Aorta (tissue), 5 donors: ENCODE measurements at places on chromosomes 11 and 22.

- no peaks in the 10 kb centered on the region for H3K4me1 ChIP-seq
- no peak for DNase-seq
- H3K27ac ChIP-seq, result no peak overlapping the region
- H3K27me3 ChIP-seq, result no peaks in the 10 kb centered on the region
- H3K36me3 ChIP-seq, result no peaks in the 10 kb centered on the region
These were observed 48.4 kb downstream of the CSTPP1 start for GRCh38 chr11:46984987-46985386.

DNA sequence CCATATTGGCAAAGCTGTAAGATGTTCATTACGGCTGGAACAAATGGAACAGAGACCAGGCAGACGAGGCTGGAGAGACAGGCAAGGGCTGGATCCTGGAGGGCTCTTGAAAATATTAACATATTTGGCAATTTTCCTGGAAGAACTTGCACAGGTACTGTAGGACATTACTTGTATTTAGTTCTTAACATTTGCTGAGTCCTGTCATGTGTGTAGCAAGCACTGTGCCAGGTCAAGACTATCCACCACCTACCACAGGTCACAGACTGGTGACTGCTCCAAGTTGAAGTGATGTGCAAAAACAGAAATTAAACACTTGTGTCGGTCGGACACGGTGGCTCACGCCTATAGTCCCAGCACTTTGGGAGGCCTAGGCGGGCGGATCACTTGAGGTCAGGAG lies 58.7 kb upstream of the TNRC6B start:
- peaks cover 4% of the 10 kb centered on the region for H3K4me1 ChIP-seq
- no peak overlapping the region for H3K27ac ChIP-seq
- H3K27me3 ChIP-seq, result no peaks in the 10 kb centered on the region
- no peak overlapping the region for H3K4me3 ChIP-seq
- H3K36me3 ChIP-seq, result no peaks in the 10 kb centered on the region

- H3K4me3 ChIP-seq, result no peak overlapping the region
- DNase-seq, result peak; percentile 66
- H3K4me1 ChIP-seq, result no peaks in the 10 kb centered on the region
These were observed 38.0 kb downstream of the OSBPL5 start for GRCh38 chr11:3126901-3127691.

DNA sequence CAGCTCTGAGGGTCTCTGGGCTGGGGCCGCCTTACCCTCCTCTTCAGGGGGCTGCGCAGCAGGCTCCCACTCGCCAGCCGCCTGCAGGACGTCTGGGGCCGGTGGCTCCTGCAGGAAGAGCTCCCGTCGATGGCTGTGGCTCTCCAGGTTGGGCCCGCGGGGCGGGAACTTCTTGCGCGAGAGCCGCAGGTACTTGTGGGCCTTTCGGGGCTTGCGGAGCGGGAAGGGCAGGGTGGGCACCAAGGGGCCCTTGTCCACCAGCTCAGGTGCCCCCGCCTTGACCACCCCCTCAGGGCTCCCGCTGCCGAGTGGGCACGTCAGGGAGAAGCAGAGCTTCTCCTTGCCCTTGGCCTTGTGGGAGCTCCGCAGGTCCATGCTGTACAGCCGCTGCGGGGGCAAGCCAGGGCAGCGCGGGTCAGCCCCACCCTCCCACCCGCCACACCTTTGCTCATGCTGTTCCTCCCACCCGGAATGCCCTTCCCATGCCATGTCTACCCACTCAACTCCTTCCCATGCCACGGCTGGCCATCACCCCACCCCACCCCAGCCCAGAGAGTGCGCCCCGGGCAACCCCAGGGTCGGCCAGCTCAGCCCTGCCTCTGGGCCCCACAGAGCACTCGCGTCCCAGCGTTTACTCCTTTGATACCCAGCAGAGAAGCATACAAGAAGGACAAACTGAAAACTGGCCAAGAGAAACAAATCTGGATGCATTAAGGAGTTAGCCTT lies 18.0 kb downstream of the CBX7 start:
- no peaks in the 10 kb centered on the region for H3K27me3 ChIP-seq
- no peaks in the 10 kb centered on the region for H3K4me1 ChIP-seq
- no peak overlapping the region for H3K4me3 ChIP-seq
- H3K36me3 ChIP-seq, result peaks cover 5% of the 10 kb centered on the region
- no peak for DNase-seq

DNA sequence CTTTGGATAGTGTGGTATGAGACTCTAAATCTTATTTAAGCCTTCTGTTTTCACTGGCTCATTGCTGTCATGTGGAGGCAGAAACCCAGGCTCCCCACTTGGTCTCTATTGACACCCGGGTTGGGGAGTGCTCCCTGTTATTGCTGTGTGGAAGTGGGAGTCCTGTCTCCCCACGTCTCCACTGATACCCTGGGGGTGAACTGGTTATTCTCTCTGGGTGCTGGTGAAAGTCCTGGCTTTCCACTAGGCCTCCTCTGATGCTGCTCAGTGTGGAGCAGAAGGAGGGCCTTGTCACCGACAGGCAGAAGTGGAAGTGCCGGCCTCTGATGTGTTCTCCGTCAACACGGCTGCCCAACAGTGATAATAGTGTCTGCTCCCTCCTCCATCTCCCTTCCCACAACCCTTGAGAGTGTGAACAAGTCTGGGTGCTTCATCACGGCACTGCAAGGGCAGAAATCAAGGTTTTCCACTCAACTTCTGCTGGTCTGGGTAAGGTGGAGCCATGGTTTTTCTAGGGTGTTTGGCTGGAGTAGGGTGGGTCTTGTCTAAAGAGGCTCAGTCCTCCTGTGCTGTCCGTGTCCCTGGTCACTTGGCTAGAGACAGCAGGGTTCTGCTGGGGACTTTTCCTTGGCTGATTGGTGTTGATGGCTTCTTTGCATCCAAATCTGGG lies 240.7 kb upstream of the B3GAT1 start:
- H3K4me3 ChIP-seq, result no peak overlapping the region
- H3K27me3 ChIP-seq, result no peaks in the 10 kb centered on the region
- no peaks in the 10 kb centered on the region for H3K36me3 ChIP-seq
- DNase-seq, result no peak

DNA sequence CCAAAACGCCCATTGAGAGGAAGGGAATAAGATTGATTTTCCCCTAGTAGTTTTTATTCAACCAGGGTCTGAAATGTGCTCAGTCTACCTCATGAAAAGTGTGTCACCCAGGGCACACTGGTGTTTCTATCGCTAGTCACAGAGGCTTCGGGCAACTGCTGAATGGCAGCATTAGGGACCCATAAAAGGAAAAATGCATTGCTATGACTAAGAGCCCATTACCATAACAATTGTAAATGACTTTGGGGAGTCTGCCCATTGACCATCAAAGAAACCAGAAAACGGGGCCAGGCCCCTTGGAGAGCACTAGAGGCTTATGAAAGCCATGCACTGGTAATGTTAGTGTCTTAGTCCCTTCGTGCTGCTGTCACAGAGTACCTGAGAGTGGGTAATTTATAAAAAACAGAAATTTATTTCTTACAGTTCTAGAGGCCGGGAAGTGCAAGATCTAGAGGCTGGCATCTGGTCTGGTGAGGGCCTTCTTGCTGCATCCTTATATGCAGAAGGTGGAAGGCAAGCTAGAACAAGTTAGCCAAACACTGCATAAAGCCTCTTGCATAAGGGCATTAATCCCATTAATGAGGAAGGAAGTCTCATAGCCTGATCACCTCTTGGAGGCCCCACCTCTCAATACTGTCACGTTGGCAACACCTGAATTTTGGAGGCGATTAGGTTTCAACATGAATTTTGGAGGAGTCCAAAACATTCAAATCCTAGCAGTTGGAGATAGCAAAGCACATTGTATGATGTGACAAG lies 306.7 kb downstream of the ST3GAL4 start:
- H3K4me3 ChIP-seq, result no peak overlapping the region
- no peaks in the 10 kb centered on the region for H3K36me3 ChIP-seq
- H3K27me3 ChIP-seq, result no peaks in the 10 kb centered on the region
- no peak overlapping the region for H3K27ac ChIP-seq
- DNase-seq, result no peak

- H3K4me3 ChIP-seq, result no peak overlapping the region
- no peak overlapping the region for H3K27ac ChIP-seq
- no peaks in the 10 kb centered on the region for H3K36me3 ChIP-seq
- no peaks in the 10 kb centered on the region for H3K27me3 ChIP-seq
These were observed 52.9 kb upstream of the RTL6 start for GRCh38 chr22:44550711-44551491.

DNA sequence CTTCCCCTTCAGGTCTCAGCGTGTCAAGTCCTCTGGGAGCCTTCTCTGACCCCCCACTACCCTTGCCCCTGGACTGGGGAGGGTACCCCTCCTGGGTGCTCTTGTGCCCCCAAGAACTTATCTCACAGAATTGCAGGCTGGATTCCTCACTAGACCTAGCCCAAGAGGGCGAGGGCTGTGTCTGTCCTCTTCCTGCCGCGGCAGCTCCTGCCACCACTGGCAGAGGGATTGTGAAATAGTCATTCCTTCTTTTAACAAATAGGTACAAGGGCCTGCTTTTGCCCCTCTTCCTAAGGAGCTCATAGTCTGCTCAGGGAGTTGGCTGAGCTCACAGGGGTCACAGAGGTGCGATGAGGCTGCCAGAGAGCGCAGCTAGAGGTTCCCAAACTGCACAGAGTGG lies 5.5 kb downstream of the RAB36 start:
- no peak for DNase-seq
- no peak overlapping the region for H3K4me3 ChIP-seq
- no peaks in the 10 kb centered on the region for H3K4me1 ChIP-seq
- H3K27me3 ChIP-seq, result no peaks in the 10 kb centered on the region
- no peak overlapping the region for H3K27ac ChIP-seq
- H3K36me3 ChIP-seq, result no peaks in the 10 kb centered on the region

DNA sequence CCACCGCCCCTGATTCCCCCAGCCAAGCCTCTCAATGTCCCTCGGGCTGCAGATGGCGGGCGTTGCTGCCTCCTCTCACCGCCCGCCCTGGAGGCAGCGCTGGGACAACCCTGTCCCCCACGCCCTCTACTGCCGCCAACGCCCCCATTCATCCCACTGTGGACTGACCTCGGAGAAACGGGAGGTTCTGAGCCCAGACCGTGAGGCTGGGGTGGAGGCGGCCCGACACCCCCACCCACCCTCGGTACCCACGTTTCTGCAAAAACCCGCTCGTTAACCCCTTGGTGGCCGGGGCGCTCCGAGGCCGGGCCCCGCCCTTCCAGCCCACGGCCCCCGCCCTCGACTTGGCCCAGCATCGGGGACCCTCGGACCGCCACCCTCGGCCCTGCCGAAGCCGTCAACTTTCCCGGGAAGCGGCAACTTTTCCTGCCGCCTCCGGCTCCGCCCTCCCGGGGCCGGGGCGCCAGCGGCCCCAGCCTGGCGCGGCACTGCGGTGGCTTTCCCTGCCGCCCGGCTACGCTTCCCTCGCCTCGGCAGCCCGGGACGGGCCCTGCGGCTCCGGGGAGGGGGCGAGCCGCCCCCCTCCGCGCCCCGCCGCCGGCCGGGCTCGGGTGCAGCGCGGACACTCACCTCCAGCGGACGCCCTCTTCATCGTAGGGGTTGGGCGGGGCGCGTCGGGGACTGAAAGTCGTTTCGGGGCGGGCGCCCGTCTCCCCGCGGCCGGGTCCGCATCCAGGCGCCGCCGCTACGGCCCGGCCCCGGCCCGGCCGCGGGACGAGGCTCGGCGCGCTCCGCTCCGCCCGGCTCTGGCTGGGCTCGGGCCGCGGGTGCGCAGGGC lies 458 bp downstream of the RTN4R start:
- H3K4me1 ChIP-seq, result no peaks in the 10 kb centered on the region
- H3K27ac ChIP-seq, result no peak overlapping the region
- DNase-seq, result no peak
- H3K36me3 ChIP-seq, result no peaks in the 10 kb centered on the region
- H3K27me3 ChIP-seq, result no peaks in the 10 kb centered on the region

DNA sequence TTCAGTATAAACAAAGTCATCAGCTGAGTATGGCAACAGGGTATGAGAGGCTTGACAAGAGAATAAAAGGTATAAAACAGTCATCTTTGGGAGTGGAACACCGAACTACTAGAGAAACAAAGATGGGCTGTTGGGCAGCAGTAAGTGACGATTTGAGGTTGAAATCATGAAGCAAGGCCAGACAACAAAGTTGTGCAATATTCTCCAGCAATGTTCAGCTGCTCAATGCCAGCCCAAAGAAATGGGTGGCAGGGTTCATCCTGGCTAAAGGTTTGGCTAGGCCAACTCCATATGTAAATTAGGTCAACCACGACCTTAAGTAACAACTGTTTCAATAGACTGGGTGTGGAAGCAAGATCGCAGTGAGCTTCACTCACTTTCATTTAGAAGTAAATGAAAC lies 6.2 kb downstream of the APIP start:
- H3K36me3 ChIP-seq, result no peaks in the 10 kb centered on the region
- H3K27ac ChIP-seq, result no peak overlapping the region
- H3K4me1 ChIP-seq, result peaks cover 5% of the 10 kb centered on the region
- H3K27me3 ChIP-seq, result no peaks in the 10 kb centered on the region
- no peak overlapping the region for H3K4me3 ChIP-seq

DNA sequence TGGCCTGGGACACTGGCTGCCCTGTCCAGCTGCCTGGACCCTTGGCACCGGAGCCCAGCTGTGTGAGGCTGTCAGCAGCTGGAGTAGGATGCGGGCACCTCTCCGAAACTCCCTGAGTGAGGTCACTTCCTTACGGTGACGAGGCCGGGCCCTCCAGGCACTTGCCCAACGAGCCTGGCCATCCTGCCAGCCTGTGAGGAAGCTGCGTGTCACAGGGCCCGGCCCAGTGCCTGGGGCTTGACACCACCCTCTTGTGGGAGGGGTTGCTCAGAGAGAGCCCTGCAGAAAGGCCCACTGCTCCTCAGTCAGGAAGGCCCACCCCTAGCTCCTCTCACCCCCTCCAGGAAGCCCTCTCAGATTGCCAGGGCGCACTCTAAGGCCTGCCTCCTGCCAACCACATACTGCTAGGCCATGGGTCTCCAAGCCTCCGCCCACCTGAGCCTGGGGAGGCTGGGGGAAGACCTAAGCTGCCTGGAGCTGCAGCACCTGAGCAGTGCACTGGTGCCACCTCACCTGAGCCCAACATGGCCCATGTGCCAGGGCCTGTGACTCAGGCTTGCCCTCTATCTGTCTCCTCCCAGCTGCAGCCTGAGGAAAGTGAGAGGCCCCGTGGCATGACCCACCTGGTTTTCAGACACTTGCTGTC lies 4.3 kb upstream of the PHLDA2 start:
- DNase-seq, result peak; percentile 95
- H3K27me3 ChIP-seq, result peaks cover 2% of the 10 kb centered on the region
- H3K4me1 ChIP-seq, result no peaks in the 10 kb centered on the region
- H3K36me3 ChIP-seq, result no peaks in the 10 kb centered on the region
- H3K27ac ChIP-seq, result peak overlapping the region; percentile 14

GRCh38 chr11:14974515-14975251 lies 2.5 kb upstream of the CALCA start:
- H3K4me1 ChIP-seq, result no peaks in the 10 kb centered on the region
- no peak overlapping the region for H3K27ac ChIP-seq
- H3K4me3 ChIP-seq, result peak overlapping the region; percentile 10
- no peaks in the 10 kb centered on the region for H3K27me3 ChIP-seq
- no peaks in the 10 kb centered on the region for H3K36me3 ChIP-seq
- DNase-seq, result peak; percentile 81
